ENCODE measurements at places on chromosomes 3 and 15.

GRCh38 chr3:182005701-182006100 lies 294.0 kb downstream of the SOX2 start:
- DNase-seq, result no peak

- no peak for DNase-seq
Observed at GRCh38 chr3:156820692-156821080, 5.5 kb upstream of the LEKR1 start.

- no peak for DNase-seq
Observed at GRCh38 chr15:31266712-31267111, 59.9 kb upstream of the KLF13 start.

GRCh38 chr3:49899815-49900214 lies 3.9 kb downstream of the MST1R start:
- no peak for DNase-seq

GRCh38 chr3:156516284-156516683 lies 38.6 kb downstream of the SSR3 start:
- no peak for DNase-seq

GRCh38 chr3:179837374-179837773 lies 184.5 kb downstream of the USP13 start:
- DNase-seq, result no peak

GRCh38 chr3:197888511-197888910 lies 61.5 kb upstream of the RPL35A start:
- no peak for DNase-seq

DNA sequence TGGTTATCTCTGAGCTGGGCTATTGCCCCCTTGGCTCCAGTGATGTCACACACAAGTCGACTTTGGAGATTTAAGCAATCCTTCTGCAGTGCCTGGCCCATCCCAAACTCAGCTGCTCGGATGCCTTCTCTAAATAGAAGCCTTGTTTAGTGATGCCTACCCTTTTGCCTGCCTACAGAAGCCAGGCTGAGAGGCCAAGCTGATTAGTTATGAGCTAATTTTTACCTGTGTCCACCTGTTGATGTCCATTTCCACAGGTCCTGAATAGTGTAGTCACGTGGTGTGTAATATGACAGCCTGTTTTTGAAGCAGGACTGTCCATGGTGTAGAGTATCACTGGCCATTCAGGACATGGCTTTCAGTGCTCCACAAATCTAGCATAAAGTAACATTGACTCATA lies 45.5 kb downstream of the SSUH2 start:
- no peak for DNase-seq

DNA sequence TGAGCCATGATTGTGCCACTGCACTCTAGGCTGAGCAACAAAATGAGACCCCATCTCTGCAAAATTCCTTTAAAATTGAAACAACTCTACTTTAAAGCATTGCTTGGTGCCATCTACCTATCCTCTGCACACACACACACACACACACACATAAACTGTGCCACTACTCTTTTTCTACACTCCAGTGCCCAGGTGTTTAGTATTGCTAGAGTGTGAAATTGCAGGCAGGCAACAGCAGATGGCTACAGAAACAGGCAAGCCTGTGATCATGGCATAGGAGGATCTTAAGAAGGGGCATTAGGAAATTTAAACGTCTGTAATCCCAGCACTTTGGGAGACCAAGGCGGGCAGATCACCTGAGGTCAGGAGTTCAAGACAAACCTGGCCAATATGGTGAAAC lies 39.0 kb downstream of the SIDT1 start:
- DNase-seq, result no peak

GRCh38 chr15:78711638-78712037 lies 70.6 kb upstream of the CHRNB4 start:
- no peak for DNase-seq

DNA sequence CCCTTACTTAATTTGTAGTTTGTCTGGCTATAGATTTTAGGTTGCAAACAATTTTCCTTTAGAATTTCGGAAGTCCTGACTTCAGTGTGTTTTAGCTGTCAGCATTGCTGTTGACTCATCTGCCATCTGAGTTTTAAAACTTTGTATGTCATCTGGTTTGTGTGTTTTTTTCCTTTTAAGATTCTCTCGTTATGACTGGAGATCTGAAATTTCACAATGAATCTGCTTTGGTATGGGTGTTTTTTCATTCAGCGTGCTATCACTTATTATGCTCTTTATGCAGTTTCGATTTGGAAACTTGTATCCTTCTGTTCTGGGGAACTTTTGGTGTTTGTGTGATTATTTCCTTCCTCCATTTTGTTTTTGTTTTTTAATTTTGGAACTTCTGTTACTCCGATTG lies 53.7 kb upstream of the ZNF280D start:
- DNase-seq, result no peak

GRCh38 chr15:29270169-29270955 lies 740 bp upstream of the NSMCE3 start:
- no peak for DNase-seq

DNA sequence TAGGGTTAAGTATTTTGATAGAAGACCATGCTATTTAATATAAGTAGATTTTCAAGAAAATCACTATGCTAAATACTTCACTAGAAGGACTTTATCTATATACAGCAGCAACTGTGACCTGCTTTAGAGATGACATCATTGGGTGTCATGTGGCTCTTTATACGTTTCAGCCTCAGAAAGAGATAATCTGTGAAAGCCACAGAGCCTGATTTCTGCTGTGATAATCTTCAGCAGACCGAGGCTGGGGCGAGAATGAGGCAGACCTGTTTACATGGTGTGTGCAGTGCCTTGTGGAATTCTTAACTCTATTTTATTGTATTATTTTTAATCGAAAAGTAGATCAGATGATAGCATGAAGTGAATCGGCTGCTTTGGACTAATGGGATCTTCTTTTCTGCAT lies 471.2 kb downstream of the MFSD1 start:
- no peak for DNase-seq

- DNase-seq, result no peak
Observed at GRCh38 chr3:38210141-38210757, 44.9 kb downstream of the OXSR1 start.

GRCh38 chr15:48336940-48337339 lies 5.7 kb downstream of the DUT start:
- no peak for DNase-seq

DNA sequence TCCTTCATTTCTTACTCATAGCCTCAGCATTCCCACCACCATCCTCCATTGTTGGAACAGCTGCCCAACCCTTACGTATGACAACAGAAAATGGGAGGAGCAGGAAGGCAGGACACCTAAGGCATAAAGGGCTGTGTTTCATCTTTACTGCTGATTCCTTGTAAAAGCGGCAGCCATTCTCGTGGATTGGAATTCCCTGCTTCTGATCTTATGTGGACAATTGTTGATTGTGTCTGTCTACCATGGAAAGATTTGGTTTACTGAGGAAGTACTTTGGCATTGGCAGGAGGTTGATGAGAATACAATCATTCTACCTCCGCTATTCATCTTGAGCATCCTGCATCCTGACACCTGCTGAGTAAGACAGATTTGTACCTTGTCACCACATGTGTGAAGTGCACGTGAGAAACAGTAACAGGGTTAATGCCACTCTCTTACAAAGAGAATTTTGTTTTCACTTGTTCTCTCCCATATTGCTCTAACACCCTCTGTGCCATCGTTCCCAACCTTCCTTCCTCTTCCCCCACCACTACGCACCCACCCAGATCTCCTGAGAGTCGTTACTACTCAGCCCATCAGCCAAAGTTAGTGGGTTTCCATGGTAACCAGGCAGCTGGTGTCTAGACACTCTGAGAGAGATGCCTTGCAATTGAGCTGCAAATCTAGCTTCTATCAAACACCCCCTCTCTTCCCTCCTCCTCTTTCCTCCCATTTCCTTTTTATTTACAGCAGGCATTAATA lies 75.7 kb downstream of the GAP43 start:
- no peak for DNase-seq

GRCh38 chr3:146540978-146541377 lies 3.4 kb downstream of the PLSCR1 start:
- no peak for DNase-seq

DNA sequence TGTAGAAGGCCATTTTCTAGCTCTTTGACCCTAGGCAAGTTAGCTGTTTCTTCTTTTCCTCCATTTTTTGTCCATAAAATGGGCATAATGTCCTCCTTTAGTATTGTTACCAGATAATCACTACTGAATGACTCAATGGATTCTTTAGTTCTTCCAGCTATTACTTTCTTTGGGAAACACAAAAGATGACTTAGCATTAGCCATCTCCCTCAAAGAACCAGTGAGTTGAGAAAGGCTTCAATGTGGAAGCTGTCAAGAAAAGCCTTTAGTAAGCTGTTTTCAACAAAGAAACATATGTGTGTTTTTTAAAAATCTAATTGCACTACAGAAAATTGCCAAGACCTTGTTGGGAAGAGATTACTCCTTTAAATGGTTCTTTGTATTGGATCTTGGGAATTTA lies 135.7 kb downstream of the SLC9A9 start:
- DNase-seq, result no peak

DNA sequence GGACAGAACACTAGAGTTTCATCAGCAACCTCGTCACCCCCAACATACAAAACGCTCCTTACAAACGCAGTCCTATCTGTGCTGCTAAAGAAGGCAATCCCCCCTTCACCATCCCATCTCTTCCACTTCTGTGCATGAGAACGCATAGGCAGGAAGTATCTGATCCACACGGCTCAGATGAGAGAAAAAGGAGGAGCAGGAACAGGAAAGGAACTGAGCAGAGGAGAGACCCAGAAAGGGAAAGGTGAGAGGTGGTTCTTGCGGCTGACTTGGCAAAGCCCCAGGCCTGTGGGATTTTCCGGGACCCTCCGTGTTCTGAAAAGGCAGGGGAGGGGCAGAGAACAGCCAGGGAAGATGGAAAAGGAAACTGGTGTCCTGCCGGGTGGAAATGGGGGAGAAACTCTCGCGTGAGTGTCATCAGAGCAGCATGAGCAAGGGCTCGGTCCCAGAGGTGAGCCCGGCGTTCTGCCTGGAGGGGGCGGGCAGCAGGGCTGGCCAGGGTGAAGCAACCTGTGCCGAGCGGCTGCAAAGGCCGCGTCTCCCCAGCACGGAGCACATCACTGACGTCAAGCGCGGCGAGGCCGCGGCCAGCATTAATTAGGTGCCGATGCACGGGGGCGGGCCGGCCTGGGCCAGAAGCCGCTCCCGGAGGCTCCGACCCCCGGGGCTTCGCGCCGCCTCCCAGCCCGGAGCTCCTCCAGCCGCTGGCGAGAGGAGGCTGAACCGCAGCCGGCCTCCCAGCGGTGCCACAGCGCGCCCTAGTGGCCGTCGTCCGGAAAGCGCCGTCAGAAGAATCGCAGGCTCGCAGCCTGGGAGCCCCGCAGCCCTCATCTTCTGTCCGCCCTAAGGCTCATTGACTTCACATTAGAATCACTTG lies 35.8 kb downstream of the CPN2 start:
- peak; percentile 36 for DNase-seq
